Stimulated activated CD8-positive, alpha-beta memory T cell treated with anti-CD3 and anti-CD28 coated beads, Interleukin-4, amount 100 ng/mL, for 4 hours (primary cell): ENCODE measurements at places on chromosomes 12 and 14.

GRCh38 chr14:104359301-104359968 is 220.1 kb upstream of the C14orf180 start:
- DNase-seq = no peak

- DNase-seq = no peak
These were observed 880 bp upstream of the FLRT2 start for GRCh38 chr14:85528897-85529631.

DNA sequence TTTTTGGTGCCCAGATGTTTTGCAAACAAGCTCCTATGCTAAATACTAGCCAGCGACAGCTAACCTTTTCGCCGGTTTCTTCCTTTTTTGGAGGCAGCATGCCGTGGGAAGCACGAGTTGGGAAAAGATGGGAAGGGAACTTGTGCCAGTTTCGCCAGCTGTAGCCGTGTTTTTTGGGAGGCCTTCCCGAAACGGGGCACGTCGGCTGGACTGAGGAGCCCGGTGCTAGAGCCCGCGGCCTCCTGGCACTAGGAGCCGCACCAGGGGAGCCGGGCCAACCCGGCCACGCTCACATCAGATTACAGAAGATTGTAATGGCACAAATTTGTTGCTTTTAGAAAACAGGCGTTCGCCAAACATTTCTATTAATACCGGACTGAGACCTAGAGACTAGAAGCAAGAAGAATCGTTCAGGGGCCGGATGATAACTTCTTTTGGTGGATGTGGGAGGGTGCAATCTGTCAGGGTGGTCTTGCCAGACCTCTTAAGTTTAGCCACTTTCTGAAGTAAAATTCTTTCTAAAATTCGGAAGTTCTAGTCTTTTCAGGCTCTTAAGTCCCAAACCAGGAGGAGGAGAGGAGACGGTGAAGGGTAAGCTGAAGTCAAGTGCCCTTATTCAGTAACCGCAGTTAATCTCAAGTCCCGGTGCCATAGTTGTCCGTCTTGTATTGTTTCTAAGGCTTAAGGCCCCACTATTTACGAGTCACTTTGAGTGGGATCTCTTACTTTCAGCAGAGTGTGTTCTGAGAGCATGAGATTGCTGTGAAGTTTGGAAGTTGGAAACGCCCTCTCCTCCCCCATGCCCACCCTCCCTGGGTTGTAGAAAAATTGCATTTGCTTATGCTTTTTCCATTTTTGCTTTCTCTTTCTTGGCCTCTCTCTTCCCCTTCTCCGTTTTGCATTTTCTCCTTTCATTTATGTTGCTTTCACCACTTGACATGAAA is 1.3 kb downstream of the RASSF3 start:
- no peak for DNase-seq

GRCh38 chr12:43805149-43805859 is 813 bp downstream of the TWF1 start:
- DNase-seq = no peak

DNA sequence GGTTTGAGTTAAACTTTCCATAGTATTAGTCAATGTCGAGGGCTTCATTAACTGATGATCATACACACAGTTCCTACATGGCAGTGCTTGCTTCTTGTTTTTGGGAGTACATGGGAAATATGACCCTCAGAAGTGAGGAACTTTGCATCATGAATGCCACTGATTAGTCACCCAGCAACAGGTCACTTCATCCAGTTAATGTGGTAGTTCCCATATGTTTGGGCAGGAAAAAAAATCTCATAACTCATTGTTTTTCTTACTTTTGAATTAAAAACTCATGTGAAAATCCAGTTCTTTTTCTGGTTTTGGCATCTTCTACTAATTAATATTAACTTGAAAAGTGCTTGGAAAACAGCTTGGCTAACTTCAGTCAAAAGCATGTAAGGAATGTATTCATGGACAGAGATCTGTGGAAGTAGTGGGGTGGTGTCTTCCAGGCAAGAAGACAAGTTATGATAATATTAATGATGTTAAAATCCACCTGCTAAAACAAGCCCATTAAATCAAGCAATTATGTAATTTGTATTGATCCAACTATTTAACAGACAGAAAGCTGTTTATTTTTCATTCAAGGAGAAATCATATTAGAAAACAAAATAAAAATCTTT is 309.1 kb upstream of the NAV3 start:
- no peak for DNase-seq

DNA sequence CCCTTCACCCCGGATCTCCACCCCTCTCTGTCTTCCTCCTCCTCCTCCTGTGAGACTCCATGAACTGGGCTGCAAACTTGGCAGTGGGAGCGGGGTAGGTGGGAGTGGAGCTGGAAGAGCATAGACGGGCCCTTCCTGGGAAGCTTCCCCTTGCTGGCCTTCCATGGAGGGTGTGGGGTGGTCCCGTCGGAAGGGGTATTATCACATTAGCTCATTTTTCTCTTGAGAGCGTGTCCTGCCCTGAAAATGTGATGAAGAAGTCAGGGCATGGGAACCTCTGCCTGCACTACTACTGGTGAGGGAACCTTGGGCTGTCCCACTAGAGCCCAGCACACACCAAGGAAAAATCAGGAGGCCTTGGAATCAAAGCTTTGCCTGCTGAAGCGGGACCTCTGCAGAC is 66.5 kb downstream of the CACNA1C start:
- DNase-seq = no peak

- DNase-seq = no peak
These were observed 21.0 kb downstream of the EEA1 start for GRCh38 chr12:92908108-92908507.

DNA sequence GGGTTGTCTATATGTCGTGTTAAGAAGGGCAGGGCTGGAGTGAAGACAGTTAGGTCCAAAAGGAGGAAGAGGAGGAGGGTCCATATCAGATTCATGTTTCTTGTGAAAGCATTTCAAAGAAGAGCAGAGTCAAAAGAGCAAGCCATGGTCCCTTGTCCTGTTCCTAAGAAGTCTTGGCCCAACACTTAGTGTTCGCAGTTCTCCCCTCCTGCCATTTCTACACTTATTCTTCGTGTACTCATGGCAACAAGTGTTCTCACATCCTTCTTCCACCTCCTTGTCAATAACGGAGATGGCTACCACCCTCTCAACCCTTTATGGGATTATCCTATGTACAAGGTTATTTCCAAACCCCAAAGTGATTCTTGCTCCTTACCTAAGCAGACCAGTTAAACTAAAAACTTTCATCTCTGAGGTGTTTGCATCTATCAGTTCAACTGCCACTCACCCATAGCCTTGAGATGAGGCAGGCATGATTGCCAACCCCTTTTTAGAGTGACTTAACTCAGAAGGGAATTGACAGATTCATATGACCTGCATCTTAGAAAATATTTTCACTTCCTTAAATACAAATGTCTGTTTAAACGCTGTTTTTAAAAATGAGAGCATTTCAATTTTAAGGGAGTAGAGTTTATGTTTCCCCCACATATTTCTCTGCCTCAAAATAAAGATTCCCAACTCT is 19.8 kb upstream of the RNASE2 start:
- no peak for DNase-seq

GRCh38 chr14:53742233-53742620 is 214.4 kb downstream of the BMP4 start:
- DNase-seq = no peak

DNA sequence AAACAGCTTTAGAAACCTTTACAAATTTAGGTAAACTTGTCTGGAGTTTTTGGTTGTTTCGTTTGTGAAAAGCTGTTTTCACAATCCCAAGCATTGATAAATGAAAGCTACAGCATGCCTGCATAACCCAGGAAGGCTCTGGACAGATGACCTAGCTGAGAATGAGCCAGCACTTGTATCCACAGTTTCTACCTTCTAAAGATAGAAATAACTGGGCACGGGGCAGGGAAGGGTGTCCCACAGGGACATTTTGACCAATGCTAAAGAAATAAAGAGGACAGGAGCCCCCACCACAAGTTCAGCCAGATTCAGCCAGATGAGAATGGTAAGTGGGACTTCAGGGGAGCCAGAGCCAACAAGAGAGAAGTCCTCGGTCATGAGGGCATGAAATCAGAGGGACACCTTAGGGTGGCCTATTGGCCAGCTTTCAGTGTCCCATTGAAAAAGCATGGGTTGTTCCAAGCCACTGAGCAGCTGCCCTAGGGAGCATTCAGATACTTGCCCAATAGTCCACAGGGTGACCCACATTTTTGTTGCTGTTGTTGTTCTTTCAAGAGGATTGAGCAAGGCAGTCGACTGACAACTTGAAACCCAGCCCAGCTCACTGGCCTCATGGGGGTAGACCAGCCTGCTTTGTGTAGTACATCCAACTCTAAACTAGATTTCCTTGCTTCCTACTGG is 140.3 kb upstream of the NUDT4 start:
- DNase-seq = no peak

- DNase-seq = no peak
These were observed 169.7 kb upstream of the G2E3 start for GRCh38 chr14:30389134-30389876.

DNA sequence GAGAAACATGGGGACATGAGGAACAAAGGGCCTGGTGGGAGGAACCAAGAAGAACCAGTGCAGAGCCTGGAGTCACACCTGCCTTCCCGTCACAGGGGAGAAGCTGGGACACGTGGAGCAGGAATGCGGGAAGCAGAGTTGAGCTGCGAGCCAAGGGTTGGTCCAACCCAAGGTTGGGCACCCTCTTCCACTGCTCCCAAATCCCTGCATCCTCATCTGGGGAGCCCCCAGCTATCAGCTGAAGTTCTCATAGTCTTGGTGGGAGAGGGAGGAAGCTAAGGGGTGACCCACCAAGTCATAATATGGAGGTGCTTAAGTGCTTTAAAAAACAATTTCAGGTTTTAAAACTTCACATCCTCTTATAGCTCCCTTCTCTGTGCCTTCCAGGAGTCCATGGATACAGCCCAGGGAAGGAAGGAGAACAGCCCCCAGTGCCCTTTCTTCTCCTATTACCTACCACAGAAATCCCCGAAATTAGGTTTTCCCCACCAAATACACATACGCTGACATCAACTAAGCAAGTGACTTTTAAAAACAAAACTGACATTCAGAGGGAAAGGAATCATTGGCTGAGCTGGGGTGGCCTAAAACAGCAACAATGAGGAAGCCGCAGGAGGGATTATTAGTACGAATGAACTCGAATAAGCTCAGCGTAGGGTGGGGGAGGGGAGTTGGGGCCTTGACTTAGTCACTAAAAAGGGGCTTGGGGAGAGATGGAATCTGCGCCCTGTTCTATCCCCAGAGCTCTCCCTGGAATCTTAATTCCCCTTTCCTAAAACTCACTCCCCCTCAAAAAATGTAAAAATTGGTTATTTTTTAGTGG is 4.5 kb downstream of the MYL6 start:
- no peak for DNase-seq

- no peak for DNase-seq
These were observed 181.0 kb downstream of the MON2 start for GRCh38 chr12:62647586-62647985.

DNA sequence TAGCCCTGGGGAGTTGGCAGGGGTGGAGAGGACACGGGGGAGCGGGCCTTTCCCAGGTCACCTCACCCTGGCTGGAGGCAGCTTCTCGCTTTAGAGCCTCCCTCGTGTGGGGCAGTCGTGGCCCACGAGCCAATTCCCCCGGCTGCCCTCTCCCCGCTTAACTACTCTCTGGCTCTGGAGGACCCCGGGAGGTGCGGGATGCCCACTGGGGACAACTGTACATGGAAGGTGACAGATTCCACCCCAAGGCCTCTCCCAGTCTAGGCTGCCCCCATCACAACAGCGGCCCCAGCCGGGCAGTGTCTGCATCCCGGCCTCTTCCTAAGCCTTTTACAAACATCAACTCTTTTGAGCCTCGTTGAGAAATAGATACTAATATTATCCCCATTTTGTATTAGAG is 78.1 kb downstream of the KIF26A start:
- no peak for DNase-seq

DNA sequence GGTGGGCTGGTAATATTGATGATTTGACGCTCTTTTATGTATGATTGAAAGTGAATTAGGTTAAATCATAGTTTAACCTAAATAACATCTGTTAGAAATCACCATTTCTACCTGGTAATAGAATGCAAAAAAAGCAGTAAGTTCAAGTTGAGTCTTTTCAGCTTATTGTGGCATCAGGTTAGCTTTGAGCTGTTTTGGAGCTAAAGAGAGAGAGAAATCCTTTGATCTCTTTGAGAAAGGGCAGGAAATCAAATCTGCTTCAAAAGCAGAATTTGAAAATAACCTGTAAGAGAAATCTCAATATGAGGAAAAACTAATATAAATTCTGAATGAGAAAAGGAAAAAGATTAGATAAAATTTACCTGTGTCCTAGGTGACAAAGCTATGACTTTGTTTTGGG is 62.2 kb downstream of the CKB start:
- DNase-seq = no peak

GRCh38 chr14:53161758-53162435 is 8.8 kb upstream of the DDHD1 start:
- DNase-seq = no peak

GRCh38 chr14:57748279-57748678 is 117.6 kb downstream of the SLC35F4 start:
- no peak for DNase-seq

DNA sequence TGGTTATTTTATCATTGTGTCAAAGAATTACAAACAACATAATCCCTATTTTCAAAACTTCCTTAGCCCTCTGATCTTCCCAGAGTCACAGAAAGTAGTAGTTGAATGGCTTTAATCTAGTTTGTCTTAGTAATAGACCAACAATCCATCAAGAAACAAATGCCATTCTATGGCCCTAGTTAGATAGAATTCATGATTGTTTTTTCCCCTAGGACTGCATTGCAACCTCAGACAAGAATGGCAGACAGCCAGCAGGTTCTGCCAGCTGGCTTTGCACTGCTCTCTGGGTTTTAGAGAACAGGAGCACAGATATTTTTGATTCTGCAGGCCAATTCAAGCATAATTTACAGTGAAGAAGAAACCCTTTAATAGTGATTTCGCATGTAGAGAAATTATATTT is 33.8 kb downstream of the SYT1 start:
- no peak for DNase-seq

DNA sequence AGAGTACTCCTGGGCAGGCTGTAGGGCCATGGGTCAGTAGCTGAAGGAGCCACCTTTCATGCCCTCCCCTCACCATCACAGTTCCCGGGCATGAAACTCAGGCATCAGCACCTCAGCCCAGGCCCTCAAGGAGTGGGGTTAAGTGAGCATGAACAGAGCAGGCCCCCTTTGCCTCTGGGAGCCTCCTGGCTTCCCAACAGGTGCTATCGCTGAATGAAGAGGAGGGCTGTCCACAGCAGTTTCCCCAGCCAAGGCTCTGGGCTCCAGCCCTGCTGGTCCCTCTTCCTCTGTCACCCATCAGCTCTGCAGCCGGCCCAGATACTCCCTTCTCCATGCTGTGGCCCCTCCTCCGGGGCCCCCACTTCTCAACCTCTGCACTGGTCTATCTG is 184.3 kb downstream of the ZFP36L1 start:
- DNase-seq = no peak

GRCh38 chr12:41452838-41453407 is 264.8 kb downstream of the PDZRN4 start:
- DNase-seq = no peak

GRCh38 chr14:38882533-38882932 is 220.5 kb downstream of the SEC23A start:
- no peak for DNase-seq

GRCh38 chr12:48917857-48918537 is 7.3 kb downstream of the FKBP11 start:
- peak; percentile 8 for DNase-seq
